ENCODE measurements at places on chromosomes 5 and 9.

DNA sequence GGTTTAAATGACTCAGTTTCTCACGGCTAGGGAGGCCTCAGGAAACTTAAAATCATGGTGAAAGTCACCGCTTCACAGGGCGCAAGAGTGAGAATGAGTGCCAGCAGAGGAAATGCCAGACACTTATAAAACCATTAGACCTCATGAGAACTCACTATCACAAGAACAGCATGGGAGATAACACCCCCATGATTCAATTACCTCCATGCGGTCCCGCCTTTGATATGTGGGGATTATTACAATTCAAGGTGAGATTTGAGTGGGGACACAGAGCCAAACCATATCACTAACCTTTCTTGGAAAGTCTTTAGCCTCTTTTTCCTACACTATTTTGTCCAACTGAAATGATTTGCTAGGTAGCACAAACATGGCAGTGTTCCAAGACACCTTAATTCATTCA, 533.9 kb upstream of the NUDT12 start:
- DNase-seq: no peak

DNA sequence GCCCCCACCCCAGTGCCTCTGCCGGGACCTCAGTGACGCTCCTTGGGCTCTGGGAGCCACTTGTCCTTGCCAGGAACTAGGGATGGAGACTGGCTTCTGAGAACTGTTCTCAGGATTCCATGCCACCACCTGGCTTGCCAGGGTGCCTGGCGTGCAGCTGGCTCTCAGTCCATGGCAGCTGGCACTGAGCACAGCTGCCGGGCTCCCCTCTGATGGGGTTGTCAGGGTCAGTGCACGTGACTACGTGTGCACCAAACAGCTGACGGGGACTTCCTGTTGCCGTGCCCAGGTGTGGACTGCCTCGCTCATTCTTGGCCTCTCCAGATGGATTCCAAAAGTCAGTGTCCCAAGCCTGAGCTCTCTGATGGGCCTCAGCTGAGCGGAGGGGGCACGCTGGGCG, 9.4 kb downstream of the KCNT1 start:
- DNase-seq: no peak

GRCh38 chr9:23552876-23553601, 273.0 kb downstream of the ELAVL2 start:
- no peak for DNase-seq

DNA sequence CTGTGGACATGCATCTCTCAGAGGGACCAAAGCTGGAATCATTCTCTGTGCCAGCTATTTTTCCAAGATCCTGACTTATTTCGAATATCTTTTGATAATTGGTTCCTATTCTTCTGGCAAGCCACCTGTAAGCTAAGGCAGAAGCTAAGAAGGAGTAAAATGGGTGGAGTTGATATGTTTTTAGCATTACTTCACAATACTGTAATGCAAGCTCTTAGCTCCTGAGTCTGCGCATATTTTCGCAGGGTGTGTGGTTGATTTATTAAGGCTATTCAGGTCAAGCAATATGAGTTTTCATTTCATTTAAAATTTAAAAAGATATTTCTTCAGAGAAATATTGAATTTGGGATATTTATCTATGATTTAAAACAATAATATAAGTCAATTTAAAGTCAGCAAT, 158.5 kb upstream of the ADAMTS16 start:
- DNase-seq: no peak

DNA sequence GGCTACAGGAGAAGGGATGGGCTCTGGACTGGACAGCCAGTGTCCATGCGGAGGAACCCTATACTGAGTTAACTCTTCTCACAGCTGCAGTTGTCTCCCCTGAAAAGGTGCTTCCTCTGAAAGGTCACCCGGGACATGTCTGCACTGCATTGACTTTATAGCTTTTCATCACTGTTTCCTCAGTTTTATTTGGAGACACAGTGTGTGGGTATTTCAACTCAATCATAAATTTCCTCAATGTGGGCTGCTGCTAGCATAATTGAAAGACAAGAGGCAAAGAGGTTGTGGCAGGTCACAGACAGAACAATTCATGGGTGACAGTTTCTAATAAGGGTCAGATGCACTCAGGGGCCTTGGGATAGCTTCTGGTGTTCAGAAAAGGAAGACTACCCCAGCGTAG, 336.8 kb downstream of the KDM4C start:
- no peak for DNase-seq

GRCh38 chr9:29613773-29614172, 2040.5 kb upstream of the C9orf72 start:
- DNase-seq: no peak

DNA sequence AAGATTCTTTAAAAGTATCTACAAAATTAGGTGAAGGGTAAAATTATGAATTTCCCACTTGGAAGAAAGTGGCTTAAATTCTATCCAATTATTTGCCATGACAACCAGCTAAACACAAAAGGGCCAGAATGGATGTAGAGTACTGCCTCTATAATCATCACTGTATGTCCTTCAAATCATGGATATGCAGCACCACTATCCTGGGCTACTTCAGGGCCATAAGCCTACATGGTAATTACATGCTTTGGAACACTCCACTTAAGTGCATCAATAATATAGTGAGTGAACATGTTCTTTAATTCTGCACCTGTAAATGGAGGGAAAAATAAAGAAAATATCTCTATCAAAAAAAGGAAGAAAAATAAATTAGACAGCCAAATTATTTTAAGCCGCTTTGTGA, 575.2 kb downstream of the ISL1 start:
- no peak for DNase-seq

DNA sequence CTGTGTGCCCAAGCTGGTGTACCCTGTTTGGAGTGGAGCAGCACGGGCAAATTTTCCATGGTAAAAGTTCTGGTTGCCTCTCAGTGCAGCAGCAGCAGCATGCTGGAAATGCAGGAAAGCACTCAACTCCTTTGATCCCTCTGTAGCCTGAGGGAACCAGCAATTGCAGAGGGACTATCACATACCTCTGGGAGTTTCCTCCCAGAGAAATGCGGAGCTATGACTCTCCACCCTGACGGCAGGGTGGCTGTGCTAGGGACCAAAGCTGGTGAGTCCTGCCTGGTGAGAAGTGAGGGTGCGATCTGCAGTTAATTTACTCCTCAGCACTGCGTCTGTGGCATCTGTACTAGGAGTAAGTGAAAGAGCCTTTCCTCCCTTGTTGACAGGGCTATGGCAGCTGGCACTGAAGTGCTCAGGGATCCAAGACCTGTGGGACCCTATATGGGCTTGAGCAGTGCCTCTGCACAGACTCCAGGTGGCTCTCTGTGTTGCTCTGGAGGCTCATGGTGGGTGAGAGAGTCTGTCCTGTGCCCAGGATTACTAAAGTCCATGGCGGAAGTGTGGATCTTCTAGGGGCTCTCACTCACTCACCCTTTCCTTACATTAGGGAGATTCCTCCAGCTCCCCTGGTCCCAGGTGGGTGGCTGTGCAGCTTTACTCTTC, 601.2 kb upstream of the TYRP1 start:
- no peak for DNase-seq

GRCh38 chr5:13408616-13409015, 535.9 kb downstream of the DNAH5 start:
- DNase-seq: no peak

- DNase-seq: no peak
These were observed 178.3 kb downstream of the MRPS30 start for GRCh38 chr5:44987026-44987425.

DNA sequence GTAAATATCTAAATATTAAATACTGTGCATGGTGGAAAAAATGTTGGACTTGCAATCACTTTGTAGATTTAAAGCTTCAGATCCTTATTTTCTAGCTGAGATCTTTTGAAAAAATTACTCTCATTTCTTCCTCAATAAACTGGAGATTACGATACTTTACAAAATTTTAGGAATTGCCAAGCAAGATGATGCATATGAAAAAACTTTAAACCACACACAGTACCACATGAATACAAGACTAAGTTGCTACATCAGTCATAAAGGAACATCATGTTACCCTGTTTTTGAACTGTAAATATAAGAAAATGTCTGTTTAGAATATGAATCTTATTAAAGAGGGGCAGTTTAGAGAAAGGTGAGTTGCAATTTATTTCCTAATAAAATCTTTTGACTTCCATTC, 703.6 kb upstream of the NUDT12 start:
- peak; percentile 9 for DNase-seq

DNA sequence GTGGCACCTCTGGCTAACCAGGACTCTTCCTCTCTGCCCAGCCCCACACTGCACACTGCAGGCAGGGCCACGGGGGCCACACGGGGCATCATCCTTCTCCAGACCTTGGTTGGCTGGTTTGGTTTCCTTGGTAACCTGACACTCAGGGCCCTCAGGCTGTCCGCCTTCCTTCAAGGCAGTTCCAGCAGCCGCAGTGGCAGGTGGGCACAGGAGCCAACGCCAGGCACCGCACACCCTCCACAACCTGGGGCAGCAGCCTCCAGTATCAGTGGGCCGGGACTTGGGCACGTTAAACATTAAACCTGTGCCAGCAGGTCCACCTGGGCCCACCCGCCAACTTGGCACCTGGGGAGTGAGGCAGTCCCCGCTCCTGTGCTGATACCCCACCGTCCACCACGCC, 1.9 kb downstream of the NPDC1 start:
- no peak for DNase-seq

DNA sequence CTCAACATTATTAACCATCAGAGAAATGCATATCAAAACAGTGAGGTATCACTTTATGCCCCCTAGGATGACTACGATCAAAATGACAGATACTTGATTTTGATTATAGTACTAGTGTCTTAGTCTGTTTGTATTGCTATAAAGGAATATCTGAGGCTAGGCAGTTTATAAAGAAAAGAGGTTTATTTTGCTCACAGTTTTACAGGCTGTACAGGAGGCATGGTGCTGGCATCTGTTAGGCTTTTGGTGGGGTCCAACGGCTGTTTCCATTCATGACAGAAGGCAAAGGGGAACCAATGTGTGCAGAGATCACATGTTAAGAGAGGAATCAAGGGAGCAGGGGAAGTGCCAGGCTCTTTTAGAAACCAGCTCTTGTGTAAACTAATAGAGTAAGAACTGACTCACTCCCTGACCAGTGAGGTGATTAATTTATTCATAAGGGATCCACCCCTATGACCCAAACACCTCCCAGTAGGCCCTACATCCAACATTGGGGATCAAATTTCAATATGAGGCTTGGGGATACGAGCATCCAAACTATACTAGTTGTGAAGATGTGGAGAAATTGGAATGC, 16.0 kb upstream of the AFF4 start:
- peak; percentile 19 for DNase-seq

DNA sequence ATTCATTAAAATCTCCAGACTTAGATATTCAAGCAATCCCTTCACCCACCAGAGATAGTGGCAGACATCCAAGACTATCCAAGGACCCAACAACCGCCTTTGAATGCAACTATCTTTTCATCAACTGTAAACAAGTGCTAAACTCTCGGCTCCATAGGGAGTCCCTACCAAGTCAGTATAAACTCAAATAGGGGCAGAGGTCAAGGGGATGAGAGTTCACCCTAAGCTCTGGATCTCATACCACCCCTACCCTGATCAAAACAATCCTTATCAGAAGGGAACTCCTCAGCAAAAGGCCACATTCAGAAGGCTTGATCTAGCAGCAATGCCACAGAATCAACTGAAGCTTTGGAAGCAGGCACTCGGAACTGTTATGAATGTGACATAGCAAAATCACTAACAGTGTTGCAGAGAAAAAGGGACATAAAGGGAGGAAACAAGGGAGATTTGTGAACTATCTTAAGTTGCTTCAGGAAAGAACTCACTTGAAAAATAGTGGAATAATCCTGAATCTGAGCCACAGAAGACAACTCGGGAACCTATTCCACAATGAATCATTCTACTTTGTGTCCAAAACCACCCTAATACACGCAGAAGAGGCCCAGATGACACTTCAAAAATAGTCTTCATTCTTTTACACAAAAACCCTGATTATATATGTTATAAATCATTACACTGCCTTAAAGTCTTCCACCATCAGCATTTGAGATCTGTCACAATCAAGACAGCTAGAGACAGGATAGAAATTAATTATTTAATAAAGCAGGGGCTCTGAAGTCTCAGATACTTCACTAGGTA, 49.8 kb downstream of the NR6A1 start:
- DNase-seq: no peak

DNA sequence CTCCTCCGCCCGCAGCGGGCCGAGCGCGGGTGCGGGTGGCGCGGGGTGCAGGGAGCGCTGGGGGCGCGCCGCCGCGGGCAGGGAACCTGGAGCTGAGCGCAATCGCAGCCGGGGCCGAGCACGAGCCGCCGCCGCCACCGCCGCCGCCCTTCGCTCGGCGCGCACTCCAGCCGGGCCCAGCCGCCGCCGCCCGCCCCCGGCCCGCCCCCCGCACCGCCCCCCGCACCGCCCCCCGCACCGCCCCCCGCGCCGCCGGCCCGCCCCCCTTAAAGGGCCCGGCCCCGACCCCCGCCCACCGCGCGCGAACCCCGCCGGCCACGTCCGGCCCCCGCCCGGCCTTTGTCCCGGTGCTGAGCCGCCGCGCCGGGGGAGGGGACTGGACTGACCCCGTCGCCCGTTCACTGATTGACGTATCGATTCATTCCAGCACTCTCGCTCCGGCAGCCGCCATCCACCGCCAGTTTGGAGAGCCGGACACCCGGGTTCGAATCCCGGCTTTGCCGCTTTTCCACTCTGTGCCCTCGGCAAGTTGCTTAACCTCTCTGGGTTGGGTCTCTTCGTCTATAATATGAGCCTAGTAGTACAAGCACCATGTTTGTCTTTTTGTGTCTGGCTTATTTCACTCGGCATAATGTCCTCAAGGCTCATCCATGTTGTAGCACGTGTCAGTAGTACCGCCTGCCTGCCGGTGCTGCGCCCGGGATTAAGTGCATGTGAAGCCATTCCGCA, at the start of gene SH3PXD2B:
Gene SH3PXD2B (minus strand): TSS at position 168 of the 729 bp plus-strand sequence. CDS start 173 bp downstream, outside the sequence.
- DNase-seq: no peak

- DNase-seq: peak; percentile 88
These were observed 62.1 kb upstream of the VLDLR start for GRCh38 chr9:2559192-2560152.

DNA sequence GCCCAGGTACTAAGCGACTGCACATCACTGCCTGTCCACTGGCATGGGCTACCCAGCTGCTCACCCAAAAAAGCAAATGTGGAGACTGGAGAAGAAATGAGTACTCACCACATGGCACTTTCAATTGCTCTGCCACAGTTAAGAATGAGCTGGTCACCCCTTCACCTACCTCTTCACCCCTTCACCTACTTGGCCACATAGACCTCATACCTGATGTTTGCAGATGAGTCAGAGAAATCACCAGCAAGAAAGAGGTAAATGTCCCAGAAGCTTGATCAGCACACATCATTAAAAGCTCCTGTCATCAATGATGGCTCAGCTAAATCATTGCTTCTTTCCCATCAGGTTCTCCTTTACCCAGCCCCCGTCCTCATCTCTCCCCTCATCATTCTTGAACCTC, 7.6 kb upstream of the PRUNE2 start:
- no peak for DNase-seq

DNA sequence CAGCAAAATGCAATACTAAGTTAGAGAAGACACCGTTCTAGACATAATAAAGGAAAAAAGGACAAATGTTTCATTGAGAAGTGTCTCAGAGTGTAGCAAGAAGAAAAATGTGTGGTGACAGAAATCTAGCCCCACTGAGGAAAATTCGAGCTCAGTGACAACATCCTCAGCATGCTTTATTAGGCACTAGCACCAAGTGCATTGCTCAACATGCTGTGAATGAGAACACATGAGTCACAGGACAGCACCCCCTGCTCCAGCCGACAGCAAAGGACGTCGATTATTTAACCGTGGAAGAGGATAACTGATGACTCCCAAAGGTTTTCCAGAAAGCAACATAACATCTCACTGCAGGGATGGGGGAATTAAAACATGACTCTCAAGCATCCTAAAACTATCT, 182.7 kb downstream of the GNAQ start:
- peak; percentile 88 for DNase-seq

- no peak for DNase-seq
These were observed 295.5 kb downstream of the DTWD2 start for GRCh38 chr5:118692811-118693342.
